GM04504 (cell line): ENCODE measurements at places on chromosomes 6 and 20.

- DNase-seq, result no peak
Observed at GRCh38 chr6:101088594-101088993, 207.5 kb upstream of the ASCC3 start.

DNA sequence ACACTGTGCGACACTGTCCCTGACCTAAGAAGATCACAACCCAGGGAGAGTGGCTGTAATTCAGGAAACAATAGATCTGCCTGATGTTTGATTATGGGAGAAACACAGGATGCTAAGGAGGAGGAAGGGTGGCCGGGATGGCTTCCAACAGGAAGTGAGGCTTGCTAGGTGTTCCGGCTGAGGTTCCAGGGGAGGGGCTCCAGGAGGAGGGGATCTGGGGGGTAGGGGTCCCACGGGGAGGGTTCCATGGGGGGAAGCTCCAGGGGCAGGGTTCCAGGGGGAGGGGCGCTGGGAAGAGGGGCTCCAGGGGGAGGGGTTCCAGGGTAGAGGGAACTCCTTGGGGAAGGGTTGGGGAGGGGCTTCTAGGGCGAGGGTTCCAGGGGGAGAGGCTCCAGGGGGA lies 48.6 kb downstream of the DAAM2 start:
- no peak for DNase-seq

GRCh38 chr6:163667372-163668060 lies 253.0 kb downstream of the QKI start:
- no peak for DNase-seq

DNA sequence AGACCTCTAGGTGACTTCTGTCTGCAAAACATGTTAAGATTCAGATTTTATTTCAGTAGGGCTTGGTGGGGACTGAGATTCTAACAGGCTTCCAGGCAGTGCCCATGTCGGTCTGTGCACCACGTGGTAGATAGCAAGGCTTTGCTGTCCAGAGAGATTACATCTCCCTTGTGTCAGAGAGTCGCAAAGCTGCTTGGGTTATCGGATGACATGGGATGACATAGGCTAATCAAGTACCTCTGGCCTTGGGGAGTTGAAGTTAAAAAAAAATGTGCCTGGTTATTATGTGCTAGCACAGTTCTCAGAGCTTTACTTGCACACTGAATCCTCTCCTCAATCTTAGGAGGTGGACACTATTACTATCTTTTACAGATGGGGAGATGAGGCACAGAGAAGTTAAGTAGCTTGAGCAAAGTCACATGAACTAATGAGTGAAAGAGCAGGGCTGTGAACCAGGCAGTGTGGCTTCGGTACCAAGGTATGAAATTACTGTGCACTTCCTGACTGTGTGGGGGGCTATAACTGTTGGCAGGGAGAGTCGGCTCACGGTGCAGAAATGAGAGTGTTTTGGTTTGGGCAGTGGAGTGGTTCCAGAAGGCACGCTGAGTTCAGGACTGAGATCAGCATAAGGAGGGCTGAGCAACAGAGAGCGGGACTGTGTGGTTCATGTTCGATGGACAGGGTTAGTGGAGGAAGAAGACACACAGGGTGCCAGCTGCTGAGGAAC lies 41.1 kb downstream of the FARS2 start:
- no peak for DNase-seq

DNA sequence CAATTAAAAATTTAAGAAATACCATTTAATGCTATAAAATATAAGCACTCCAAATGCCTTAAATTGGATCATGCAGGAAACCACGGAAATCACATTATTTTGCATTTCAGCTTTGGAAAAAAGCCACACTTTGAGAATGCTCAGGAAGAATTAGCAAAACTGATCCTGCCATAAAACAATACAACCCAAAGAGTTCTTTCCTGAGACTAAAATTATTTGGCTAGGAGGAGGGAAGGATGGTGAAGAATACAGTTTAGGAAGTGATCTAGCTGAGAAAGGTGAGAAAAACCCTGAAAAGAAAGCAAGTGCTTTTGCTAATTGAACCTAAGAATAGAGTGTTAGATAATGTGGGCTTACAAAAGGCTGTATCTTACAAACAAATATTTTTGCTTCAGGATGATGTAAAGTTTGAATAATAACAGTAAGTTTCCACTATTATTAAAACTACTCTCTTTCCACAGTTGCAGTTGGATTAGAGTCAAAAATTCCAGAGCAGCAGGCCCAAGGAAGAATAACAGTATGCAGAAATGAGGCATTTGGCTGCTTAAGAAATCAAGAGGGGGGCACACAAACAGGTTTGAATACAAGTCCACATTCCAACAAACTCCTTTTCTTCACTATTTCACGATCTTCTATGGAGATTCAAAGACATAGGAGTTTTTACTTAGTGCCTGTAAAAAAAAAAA lies 565.4 kb downstream of the RFPL4B start:
- peak; percentile 31 for DNase-seq

DNA sequence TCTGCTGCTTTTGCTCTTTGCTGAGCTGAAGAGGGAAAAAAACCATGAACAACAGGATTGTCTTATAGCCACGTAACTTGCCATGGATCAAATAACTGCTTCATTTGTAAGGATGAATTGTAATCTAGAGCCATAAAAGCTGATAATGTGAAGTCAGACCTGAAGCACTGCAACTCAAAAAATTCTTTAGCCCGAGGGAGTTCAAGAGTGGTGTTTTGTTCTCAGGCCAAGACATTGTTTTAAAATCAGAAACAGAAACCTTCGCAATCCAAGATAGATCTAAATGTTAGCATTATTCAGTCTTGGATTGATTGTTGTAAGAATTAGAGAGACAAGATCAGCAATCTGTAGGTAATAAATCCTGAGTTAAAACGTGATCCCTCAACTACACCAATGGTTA lies at the start of gene TRAPPC3L:
TSS of gene TRAPPC3L (minus strand) at position 34 of the 400 bp plus-strand sequence. CDS start 170 bp downstream, outside the sequence.
- no peak for DNase-seq

GRCh38 chr20:38303908-38304379 lies at the start of gene BPI:
Gene BPI, plus strand, starts transcription at chr20:38304156. Its CDS starts 68 bp downstream, at chr20:38304224.
- DNase-seq, result no peak

DNA sequence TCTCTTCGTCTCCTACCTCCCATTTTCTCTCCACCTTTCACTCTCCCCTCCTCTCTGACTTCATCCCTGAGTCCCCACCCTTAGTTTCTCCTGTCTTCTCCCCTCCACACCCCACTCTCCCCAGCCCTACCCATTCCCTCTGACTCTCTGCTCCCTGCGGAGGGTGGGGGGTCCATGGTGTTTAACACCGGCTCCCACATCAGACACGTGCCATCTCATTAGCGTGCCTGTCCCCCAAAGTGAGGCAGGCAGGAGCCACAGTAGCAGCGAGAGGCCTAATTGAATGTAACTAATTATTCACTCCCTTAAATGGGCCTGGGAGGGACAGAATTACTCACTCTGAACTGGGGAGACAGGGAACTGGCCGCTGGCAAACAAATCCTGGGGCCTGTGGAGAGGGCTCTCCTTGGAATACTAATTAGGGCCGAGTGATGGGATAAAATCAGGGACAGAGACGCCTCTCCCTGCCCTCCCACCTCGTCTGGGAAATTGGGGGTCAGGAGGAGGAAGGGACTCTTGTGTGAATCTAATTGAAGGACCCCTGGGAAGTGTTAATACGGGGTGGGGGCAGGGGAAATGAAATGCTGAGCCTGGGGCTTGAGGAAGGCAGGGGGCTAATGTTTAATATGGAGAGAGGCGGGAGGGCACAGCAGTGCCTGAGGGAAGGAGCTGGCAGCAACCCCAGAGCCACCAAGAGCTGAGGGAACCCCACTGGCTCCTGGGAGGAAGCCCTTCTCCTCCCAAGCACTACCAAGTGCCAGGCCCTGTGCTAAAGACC lies 17.9 kb downstream of the CD40 start:
- DNase-seq, result no peak

DNA sequence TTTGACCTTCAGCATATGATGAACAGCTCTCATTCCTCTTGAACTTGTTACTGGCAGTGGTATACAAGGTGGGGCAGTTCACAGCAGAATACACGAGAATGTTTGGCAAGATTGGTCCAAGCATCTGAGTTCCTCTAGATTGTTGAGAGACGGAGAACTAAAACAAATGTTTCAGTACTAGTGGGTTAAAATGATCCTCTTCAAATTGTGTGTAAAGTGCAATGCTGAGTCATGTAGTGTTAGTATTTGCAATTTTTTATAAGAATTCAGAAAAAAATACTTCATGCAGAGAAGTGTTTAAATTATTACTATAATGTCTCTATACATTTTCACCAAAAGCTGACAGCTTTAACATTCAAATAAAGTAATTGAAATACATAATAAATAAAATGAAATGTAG lies 879.8 kb downstream of the TFAP2A start:
- DNase-seq, result no peak

GRCh38 chr6:168370310-168370991 lies 50.9 kb upstream of the DACT2 start:
- no peak for DNase-seq

DNA sequence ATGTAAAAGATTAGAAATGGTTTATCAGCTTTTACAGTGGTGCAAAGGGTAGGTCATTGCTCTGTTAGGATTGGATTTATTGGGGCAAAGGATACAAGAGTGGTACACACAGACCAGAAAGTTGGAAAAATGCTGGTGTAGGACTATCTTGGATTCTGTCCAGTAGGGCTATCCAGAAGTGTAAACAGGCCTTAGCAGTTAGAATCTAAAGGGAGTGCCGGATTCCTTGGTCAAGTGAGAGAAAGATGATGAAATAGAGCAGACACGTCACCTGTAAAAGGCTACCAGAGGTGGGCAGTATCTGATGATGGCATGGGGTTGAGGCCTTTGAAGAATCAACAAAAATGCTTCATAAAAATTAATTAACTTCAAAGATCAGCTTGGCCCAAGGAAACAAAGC lies 975.9 kb downstream of the KIF16B start:
- DNase-seq, result no peak

DNA sequence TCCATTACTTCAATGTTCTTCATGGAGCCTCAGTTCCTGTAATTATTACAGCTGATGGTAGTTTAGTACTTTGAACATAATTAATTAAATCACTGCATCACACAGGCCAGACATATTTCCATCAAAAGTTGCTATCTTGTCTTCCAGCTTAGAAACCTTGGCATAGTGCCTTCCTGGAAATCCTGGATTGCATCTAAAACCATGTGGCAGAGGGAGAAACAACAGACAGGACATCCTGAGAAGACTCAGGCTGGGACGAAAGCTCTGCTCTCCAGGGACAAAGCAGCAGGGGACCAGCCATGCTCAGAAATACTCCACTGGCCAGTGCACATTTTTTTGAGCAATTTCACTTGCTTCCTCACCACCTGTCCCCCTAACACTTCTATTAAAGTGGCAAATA lies 55.3 kb downstream of the TBX18 start:
- no peak for DNase-seq

GRCh38 chr20:23966927-23967615 lies 21.5 kb downstream of the GGTLC1 start:
- DNase-seq, result no peak

GRCh38 chr20:39518654-39519053 lies 556.5 kb downstream of the DHX35 start:
- DNase-seq, result no peak

DNA sequence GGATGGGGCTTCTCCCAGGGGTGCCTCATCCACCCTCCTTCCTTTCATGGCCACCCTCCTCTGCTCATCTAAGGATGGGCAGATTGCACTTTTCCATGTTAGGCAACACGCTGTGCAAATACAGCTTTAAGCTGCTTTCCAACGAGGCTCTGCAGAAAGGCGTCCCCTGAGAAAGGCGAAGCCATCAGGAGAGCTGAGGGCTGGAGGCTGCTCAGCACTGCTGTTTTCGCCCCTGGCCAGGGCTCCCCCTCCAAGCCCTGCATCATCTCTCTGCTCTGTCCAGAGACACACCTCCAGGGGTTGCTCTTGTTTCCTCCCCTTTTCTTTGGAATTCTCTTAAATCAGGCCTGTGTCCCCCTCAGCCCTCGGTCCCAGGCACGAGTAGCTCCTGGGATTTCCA lies 526.1 kb downstream of the CDH26 start:
- DNase-seq, result no peak

- DNase-seq, result no peak
Observed at GRCh38 chr6:1526398-1527072, 83.2 kb upstream of the FOXC1 start.

DNA sequence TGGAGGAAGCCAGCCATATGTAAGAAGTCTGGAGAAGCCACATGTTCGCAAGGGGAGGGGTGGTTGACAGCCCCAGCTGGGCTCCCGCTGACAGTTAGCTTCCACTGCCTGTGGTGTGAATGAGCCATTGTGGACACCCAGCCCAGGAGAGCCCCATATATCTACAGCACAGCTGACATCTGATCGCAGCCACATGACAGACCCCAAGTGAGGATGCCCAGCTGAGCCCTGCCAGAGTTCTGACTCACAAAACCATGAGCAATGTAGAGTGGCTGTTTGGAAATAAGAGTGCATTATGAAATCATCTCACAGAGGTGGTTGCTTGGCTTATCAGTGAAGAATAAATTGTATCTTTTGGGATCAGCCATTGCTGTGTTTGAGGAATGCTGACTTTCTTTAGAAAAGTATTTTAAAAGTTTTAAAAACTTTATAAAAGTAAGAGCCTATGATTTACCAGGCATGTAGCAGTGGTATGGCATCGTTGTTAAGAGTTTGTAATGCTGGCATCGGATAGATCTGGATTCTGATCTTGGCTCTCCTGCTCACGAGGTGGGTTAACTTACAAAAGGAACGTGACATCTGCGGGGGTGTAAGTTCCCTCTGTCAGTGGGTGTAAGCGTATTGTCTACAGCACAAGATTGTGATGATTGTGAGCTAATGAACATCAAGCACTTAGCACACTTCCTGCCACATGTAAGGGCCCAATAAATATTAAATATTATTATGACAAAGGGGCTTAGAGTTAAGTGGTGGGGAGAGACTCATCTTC lies 24.1 kb downstream of the CFAP61 start:
- DNase-seq, result peak; percentile 69

DNA sequence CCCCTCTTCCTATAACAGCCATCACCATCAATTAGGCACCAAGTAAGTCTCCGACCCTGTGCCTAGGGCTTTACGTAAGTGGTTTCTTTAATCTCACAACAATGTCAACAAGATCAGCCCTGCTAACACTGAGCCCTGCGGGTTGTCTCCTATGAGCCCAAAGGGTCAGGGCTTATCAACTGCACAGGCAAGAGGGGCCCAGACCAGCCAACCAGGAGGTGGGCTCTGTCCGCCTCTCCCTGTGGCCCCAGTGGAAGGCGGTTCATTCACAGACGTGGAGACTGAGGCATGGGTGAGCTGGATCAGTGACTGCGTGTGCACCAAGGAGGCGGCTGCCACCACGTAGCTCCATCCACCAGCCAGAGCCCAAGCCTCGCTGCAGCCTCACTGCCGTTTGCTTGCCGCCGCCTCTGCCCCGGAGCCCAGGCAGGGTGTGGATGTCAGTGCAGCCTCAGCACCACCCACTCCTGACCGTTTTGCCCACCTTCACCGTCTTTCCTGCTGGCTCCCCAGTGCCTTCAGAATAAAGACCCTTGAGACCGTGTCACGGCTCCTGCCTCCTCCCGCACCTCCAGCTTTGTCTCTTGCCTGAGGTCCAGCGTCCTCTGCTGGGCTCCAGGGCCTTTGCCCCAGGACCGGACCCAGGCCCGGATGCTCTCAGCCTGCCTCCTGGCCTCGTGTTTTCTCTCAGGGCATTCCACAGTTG lies 78.7 kb downstream of the DLL1 start:
- DNase-seq, result no peak

GRCh38 chr6:20620043-20620442 lies 85.8 kb downstream of the CDKAL1 start:
- DNase-seq, result no peak
